ENCODE measurements at places on chromosomes 4 and X.
A peak's percentile ranks its signal among the peaks of the same experiment; 100 is the strongest.

GRCh38 chr4:55675196-55675793, 39.2 kb upstream of the NMU start:
- no peak for DNase-seq

DNA sequence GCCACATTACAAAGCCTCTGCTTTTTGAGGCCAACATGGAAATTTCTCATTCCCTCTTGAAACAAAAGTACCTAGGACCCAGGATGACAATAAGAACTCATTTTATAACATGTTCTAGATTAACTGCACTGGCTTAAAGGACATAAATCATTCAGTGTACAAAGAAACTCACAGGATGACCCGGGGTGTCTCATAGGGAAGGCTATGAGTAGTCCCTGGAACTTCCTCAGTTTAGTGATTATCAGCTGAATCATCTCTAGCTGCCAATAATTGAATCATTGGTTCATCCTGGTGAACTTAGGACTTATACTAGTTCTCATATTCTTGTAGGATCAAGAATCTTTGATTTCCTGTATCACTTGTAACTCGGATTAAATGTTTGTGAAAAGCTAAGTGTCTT, 95.8 kb upstream of the WDR1 start:
- no peak for DNase-seq

DNA sequence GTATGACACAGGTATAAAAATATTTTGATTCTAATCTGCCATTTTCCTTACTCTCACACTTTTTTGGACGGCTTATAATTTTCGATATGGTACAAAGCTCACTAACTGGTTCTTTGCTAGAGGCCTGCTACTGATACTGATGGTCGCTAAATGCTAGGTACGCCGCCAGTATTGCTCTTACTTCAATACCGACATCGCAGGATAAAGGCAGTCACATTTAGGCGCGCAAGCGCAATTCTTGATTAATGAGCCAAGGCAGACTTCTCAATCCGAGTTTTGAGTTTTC, 557 bp upstream of the USP38 start:
- DNase-seq: no peak

GRCh38 chrX:48917139-48918001, 1.5 kb downstream of the PIM2 start:
- peak; percentile 67 for DNase-seq

- no peak for DNase-seq
Measured at GRCh38 chr4:157099506-157099905, 23.6 kb downstream of the GLRB start.

DNA sequence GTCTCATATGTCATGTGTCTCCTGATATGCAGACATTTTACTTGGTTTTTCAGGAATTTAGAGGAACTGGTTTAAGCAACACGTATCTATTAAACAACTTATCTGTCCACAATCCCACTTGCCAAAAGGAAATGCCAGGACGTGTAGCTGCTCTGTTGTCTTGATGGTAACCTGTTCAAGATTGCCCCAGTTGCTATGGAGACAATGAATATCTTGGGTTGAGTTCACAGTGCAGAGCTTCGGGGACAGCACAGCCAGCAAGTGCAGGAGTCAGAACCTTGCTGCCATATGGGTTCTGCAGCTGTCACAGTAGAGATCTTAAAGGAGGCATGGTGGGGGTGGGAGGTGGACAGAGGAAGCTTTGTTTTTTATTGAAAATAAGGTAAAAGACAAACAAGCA, 28.7 kb upstream of the FAM9B start:
- no peak for DNase-seq

DNA sequence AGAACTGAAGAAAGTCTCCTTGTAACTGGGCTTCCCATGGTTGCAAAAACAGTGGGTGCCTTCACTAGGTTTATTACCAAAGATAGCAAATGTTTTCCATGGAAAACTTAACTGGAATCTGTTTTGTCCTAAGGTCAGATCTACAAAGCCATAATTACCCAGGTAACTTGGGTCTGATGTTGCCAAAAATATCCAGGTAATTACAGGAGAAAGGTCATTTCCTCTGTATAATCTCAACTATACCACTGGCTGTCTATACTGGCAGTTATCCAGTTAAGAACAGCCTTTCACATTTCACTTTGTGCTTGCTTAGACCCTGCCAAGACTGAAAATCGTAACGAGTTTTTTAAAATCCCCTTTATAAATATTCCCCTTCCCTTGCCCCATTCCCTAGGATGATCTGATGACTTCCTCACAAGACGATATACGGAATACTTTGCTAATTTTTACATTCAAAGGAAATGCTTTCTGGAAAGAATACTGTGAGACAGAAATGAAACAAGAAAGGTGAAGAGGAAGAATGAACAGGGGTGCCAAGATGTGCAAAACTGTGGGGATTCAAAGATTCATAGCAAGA, 105.5 kb downstream of the MAML3 start:
- no peak for DNase-seq

- DNase-seq: no peak
Measured at GRCh38 chr4:147174591-147174990, 228.9 kb upstream of the TTC29 start.

GRCh38 chrX:119402588-119402987, 3.5 kb downstream of the SLC25A43 start:
- DNase-seq: no peak

DNA sequence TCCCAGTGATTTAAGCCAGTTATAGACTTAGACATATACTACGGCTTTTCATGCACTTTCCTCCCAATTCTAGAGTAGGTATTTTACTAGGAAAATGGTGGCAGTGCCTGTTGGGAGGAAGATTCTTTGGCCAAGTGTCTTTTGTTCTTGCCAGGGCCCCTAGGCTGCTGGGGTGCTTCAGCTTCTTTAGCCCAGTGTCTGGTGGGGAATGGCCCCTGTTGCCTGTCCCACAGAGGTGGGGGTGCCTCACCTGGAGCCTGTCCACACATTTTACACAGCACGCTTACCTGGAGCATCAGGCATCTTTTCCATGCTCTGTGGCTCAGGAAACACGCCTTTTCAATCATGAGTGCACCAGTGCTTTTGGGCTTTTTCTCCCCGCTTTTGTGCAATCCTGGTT, 33.2 kb upstream of the MSANTD1 start:
- no peak for DNase-seq

- no peak for DNase-seq
Measured at GRCh38 chr4:172938072-172938829, 230.4 kb upstream of the GALNT7 start.

- DNase-seq: no peak
Measured at GRCh38 chrX:63755892-63756291, 29.1 kb downstream of the ARHGEF9 start.

- no peak for DNase-seq
Measured at GRCh38 chr4:48554606-48555005, 64.6 kb downstream of the ZAR1 start.

DNA sequence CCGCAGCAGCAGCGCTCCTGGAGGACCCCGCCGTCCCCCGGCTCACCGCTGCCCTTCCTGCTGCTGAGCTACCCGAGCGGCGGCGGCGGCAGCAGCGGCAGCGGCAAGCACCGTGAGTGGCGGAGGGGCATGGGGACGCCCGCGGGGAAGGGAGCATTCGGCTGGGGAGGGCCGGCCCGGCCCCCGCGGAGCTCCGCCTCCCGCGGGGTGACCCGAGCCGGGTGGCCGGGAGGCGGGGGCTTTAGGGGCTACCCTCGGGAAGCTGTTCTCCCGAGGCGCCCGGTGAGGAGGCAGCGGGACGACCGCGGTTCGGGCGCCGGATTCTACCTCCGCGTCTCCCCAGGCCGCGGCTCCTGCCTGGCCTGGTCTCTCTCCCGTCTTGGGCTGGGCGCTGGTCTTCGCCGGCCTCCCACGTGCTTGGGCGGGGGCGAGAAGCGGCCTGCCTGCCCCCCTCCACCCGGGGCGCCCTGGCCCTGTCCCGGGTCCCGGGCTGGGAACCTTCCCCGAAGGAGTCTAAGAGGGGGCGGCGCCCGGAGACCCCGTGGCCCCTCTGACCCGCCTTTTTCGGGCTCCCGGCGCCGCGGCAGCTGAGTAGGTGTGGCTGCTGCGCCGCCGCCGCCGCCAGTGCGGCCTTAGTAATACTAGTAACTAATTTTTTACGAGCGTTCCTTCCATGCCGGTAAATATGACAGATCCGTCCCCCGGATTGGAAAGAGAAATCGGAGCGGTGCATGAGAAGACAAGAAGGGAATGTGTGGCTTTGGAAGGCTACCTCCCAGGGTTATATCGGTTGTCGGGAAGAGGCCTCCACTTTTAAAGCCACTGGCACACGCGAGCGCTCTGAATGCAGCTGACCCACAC, 16.4 kb upstream of the RUFY3 start:
- DNase-seq: no peak

DNA sequence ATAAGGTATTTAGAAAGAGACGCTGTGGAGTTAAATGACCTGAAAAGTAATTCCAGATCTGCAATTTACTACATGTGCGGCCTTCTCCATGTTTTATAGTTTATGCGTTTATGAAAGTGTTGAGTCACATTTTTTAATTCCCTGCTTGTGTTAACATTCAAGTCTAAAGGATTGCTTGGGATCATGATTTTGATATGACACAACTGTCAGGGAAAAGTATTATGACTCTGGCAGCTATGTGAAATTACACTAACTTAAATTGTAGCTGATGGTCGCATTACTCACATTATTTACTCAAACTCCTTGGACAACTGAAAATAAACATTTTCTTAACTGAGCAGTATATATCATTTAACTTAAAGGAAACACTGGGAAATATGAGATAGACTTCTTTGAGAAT, 14.3 kb upstream of the GABRB1 start:
- DNase-seq: no peak
